ENCODE measurements at places on chromosomes 7 and 10.
A peak's percentile ranks its signal among the peaks of the same experiment; 100 is the strongest.

GRCh38 chr7:109893231-109893630 lies 1197.7 kb upstream of the LRRN3 start:
- no peak for DNase-seq

- DNase-seq: no peak
Observed at GRCh38 chr7:143973870-143974416, 19.3 kb downstream of the OR2F1 start.

DNA sequence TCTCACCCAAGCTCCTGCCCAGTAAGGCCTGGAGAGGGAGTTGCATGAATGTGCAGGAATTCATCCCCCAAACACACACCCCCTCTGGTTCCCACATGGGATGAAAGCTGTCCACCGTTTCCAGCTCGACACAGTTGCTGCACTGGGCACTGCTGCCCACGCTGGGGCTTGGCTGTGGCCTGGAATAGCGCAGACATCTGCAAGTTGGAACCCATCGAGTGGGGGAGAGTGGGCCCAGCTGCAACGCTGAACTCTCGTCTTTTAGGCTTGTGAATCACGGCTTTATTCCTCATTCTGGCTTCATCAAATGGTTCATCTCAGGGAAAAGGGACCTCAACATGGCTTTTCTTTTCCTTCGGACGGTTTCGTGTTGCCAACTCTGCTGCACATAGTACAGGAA lies 264.7 kb downstream of the DNAJB6 start:
- no peak for DNase-seq

- peak; percentile 87 for DNase-seq
Observed at GRCh38 chr10:22611425-22612115, 102.8 kb downstream of the PIP4K2A start.

- no peak for DNase-seq
Observed at GRCh38 chr7:50149369-50149768, 56.3 kb upstream of the ZPBP start.

- DNase-seq: no peak
Observed at GRCh38 chr10:93576888-93577287, 10.4 kb downstream of the FFAR4 start.

GRCh38 chr7:110522761-110523200 lies 568.1 kb upstream of the LRRN3 start:
- DNase-seq: no peak

- DNase-seq: peak; percentile 59
Observed at GRCh38 chr7:100583132-100584053, 2.5 kb downstream of the LRCH4 start.

DNA sequence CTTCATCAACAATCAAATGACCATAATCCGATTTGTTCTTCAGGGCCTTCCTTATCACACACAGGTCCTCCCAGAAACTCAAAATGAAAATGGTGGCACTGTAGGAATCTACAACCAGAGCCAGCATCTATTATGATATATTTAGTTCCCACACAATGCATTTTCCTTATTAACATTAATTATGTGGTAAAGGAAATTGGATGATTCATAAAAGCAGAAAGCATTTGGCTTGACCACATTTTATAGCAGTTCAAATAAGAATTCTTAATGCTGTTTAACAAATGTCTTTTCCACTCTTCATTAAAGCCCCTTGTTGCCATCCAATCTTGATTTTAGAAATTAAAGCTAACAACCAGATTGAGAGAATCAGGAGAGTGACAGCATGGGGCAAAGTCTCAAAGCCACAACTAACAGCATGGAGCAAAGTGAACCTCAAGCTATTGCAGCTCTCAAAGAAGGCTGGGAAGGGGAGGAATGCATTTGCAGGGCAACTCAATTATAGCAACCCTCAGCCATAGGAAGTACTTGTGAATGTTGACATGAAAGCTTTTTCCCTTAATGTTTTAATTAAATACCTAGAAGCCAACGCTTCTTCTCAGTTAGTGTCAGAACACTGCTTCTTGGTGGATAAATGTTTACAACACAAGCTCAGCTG lies 549.1 kb downstream of the NXPH1 start:
- no peak for DNase-seq

GRCh38 chr10:97760461-97761257 lies 11.1 kb downstream of the SFRP5 start:
- DNase-seq: no peak

DNA sequence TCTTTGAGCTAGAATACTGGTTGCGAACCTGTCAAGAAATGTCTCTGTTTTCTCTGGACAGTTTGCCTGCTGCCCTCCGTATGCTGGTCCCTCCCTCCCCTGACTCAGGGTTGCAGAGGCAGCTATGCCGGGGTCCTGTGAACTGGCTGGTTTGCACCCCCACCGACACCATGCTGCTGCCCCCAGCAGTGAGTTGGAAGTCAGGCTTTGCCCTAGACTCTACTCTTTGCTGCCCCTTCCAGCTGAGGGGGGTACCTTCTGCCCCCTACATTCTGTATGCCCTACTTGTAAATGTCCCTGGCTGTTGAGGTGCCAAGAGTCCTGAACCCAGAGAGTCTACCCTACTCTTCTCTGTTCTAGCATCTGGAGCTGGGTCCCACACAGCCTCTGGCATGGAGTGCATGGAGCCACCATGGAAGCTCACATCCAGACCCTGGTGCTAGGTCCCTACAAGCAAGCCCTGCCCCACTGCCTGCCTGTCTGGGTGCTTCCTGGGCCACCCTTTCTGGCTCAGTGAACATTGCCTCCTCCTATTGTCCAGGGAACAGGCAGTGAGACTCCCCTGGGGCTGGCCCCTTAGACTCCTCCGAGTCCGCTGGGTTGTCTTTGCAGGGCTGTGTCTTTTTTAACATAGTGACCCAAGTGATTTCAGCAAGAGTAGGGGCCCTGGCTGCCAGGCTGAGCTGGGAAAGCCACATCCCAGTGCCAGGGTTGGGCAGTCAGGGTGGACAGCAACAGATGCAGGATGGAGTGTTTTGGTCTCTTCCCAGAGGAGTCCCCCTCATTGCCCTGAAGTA lies 138.9 kb downstream of the ADCY1 start:
- no peak for DNase-seq

DNA sequence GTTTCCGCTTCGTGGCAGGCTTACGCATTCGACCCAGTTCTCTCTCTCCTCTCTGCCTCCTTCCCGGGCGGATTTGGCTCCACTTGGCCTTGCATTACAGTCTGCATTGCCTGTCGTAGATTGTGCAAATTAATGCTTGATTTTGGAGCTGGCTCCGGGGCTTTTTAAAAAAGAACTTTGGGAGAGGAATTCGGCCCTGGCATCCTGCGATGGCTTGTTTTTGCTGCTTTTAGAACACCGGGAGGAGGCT lies 767 bp downstream of the EIF4EBP2 start:
- no peak for DNase-seq

- no peak for DNase-seq
Observed at GRCh38 chr10:48231178-48231577, 43.3 kb downstream of the FRMPD2 start.

DNA sequence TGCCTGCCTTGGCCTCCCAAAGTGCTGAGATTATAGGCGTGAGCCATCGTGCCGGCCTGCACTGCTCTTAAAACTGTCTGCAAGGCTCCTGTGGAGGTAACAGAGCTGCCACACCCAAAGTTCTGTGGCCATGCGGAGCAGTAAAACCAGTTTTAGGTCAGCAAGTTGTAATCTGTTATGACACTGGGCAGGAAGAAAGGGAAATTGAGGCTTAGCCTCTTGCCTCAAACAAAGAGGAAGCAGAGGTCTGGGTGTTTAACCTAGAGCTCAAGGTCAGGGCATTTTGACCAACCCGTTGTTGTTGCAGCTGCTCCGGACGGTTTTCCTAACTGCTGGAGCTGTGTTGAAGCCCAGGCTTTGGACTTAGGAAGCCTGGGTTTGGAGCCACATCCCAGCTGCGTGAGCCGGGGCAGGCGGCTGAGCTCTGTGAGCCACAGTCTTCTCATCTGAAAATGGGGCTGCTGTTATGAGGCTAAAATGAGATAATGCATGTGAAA lies 7.4 kb upstream of the RRP12 start:
- DNase-seq: no peak

- no peak for DNase-seq
Observed at GRCh38 chr7:70673778-70674570, 458.0 kb upstream of the GALNT17 start.

DNA sequence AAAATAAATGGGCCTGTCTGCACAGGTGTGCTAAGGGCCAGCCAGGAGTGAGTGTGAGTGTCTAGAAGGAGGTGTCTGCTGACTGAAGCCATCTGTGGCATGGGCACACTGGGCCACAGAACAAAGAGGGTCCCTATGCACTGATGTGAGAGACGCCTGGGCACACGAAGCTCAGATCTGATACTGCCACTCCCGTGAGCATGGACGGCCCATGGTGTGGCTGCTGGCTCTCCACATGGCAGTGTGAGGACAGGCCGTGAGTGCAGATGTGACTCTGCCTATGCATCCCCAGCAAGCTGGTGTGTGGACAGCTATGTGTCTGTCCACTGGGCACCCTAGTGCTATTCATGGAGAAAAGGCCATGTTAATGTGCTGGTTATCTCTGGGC lies 12.8 kb upstream of the MYL7 start:
- no peak for DNase-seq

- no peak for DNase-seq
Observed at GRCh38 chr7:131803816-131804215, 247.4 kb upstream of the PODXL start.

- no peak for DNase-seq
Observed at GRCh38 chr10:789831-790701, 100.6 kb upstream of the DIP2C start.

GRCh38 chr10:60978287-60979115 lies 34.5 kb upstream of the RHOBTB1 start:
- DNase-seq: no peak

GRCh38 chr7:16309129-16309528 lies 112.2 kb downstream of the CRPPA start:
- DNase-seq: no peak

DNA sequence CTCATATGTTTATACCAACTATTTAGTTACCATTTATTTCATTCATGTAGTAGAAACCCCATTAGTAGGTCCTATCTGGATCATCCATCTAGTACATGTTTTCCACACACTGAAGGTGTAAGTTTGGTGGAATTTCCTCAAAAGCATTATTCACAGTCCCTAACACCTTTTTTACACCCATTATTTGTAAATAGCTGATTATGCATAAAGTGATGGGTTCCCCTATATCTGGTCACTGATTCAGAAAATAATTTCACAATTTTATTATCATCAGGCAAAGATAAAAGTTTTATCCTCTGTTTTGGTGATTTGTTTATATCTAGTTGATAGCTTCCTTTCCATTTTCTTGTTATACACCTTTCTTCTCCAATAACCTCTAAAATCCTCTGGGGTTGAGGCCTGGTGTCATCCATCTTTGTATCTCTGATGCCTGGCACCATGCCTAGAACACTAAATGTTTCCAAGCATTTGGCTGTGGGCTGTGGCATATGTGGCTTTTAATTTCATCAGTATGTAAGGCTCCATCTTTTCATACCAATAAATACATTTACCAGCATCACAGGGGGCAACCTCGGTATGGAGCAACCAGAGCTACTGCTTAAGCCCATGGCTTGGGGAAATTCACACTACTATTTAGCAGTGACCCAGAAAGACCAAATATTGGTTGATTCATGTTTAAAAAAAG lies 1089.5 kb upstream of the LRRN3 start:
- no peak for DNase-seq

- no peak for DNase-seq
Observed at GRCh38 chr7:140525743-140526142, 46.4 kb upstream of the MKRN1 start.

- DNase-seq: no peak
Observed at GRCh38 chr10:52771534-52772445, 794 bp downstream of the MBL2 start.

- DNase-seq: no peak
Observed at GRCh38 chr7:14191686-14192098, 202.2 kb upstream of the ETV1 start.

DNA sequence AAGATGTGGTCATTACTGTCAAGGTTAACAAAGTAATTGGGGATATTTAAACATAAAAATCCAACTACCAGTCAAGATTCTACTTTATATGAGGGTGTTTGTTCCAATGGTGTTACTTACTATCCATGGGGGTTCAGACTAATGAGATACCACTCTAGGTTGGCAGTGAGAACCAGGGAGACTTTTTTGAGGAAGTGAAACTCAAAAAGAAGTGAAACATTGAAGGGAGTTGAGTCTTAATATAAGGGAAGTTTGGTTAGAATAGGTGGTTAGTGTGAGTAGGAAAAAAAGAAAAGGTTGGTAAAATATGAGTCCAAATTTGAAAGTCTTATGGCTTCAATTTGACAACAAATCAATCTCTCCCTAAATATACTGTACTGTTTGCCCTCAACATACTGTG lies 123.6 kb upstream of the ANK3 start:
- no peak for DNase-seq

GRCh38 chr10:70858759-70859158 lies 29.6 kb downstream of the PCBD1 start:
- DNase-seq: no peak

DNA sequence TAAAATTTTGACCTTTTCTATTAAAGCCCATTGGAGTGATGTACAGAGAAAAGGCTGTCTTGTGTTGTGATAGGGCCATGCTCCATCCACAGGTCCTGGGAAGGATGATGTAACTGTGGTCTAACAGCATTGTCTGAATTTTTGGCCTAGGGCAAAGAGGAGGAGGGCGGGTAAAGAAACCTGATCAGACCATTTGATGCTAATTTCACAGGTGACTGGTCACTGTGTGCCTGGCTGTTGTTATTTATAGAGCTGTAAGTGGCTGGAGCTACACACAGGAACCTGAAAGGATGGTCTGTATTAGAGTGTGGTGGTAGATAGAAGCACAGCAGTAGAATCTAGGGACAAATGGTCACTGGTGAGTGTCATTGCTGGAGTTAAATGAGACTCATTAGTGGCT lies 182.1 kb downstream of the AUTS2 start:
- no peak for DNase-seq

DNA sequence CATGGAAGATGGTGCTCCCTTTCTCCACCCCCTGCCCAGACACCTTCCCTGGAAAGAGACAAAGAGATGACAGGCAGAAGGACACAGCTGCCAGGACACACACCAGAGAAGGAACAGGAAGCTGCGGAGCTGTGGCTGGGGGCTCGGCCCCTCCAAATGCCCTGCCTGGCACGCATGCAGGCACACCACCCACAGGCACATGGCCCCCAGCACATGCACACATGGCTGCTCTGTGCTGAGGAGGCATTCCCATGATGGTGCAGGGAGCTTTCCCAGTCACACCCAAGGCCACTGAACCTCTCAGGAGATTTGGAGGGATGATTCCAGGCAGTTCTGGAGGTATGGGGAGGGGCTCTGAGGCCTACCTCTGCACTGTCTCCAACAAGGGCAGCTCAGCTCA lies 143.3 kb downstream of the GRID1 start:
- DNase-seq: no peak

GRCh38 chr7:116097365-116098009 lies 66.9 kb upstream of the TFEC start:
- no peak for DNase-seq

- no peak for DNase-seq
Observed at GRCh38 chr10:50528206-50528605, 95.5 kb downstream of the SGMS1 start.

All from naive thymus-derived CD8-positive, alpha-beta T cell (primary cell).